ENCODE measurements at places on chromosomes 6 and 20.

- DNase-seq: no peak
Observed at GRCh38 chr6:38261626-38262025, 378.1 kb downstream of the BTBD9 start.

GRCh38 chr6:21278375-21278745 is 315.2 kb upstream of the SOX4 start:
- DNase-seq: no peak

- DNase-seq: no peak
Observed at GRCh38 chr6:124443541-124443940, 518.7 kb upstream of the RNF217 start.

DNA sequence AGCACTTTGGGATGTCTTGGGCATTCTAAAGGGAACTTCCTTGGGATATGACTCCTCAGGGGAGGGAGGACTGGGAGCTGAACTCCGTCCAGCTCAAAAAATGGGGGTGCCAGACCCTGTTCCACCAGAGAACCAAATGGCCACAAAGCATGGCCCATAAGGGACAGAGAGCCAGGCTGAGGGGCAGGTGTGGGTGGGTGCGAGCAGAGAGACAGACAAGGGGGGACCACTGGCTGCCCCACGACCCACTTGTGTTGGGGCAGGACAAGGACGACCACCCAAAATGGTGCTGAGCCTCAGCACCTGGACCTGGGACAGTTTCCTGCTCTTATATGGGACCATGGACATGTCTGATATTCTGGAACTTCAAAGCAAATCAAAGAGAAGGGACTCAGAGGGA is 148.2 kb upstream of the MLN start:
- no peak for DNase-seq

DNA sequence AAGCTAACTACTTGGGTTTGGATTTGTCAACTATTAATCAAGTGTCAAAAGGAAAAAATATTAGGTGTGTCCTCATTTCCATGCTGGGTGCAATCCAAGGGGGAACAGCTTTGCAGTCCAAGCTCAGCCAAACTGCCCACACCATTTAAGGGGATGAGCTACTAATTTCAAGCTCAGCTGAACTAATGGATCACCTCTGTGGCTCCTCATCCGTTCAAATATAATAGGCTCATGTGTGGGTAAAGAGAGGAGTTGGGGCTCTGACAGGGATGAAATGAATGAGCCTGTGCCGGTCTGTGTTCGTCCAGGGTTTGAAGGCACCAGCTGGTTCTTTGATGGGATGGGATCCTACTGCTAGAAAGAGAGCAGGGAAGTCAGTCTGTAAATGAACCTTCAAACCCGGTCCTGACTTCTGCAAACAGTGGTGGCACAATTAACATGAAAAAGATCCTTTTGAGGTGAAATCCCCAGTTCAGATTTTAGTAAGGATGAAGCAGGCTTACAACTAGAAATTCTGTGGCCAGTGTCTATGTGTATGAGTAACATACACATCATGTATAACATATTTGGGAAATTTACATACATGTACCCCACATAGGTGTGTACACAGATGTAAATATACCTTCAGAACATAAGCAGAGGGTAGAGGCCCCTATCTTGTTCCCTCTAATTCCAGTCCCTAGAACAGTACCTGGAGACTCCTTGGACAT is 41.9 kb downstream of the TTI1 start:
- no peak for DNase-seq

GRCh38 chr6:129507846-129508245 is 202.1 kb downstream of the ARHGAP18 start:
- no peak for DNase-seq

DNA sequence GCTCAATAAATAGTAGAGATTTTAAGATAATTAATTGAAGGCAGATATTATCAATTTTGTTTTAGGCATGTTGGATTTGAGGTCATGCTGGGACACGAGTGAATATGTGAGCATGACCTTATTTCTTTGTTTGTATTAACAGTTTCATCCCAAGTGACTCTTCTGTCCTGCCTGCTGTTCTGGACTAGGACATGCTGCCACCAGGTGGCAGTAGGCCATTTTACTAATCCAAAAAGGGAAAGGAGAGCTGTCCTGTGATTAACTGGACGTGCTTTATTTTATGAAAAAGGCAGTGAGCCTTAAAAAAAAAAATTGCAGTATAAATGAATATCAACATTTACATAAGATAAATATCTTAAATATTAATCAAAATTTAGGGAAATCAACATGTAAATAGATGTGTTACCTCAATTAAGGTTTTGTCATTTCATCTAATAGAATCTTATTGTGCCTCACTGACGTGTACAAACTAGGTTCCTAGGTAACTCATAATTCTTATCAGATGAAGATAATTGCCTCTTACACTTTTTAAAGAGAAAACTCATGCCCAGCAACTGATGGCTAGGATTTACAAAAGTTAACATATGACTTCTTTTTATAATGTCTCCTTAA is 49.8 kb downstream of the FRK start:
- DNase-seq: no peak

DNA sequence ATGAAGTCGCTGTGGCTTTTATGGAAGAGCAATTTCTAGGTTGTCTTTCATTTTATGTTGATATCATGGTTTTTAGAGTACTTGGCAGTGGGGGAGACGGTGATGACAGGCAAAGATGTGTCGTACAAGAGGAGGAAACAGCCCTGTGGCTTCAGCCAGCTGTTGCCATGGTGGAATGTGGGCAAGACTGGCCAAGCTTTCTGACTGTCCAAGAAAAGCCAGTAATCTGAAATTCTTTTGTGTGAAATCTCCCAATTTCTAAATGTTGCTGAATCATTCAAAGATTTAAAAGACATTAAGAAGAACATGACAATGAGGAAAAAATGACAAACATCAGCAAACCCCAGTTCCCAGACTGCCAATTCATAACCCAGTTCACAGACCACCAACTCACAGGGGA is 23.1 kb downstream of the PFDN4 start:
- DNase-seq: no peak

DNA sequence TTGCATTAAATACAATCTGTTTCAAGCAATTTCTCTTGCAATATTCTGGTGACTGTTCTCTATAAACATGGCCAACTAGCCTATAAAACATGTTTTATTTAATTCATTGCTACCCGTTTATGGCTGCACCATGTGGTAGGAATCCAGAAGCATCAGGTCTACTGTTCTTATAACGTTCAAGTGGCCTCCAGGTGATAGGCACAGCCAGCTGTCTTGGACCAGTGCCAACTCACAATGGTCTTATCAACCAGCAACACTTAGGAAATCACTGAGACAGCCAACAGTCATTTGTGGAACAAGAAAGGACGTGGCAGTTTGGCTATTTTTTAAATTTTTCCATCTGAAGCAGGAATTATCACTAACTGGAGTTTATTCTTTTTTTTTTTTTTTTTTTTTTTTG is 193.6 kb downstream of the NKAIN2 start:
- no peak for DNase-seq

Data from stimulated activated CD4-positive, alpha-beta T cell treated with anti-CD3 and anti-CD28 coated beads, TNF-alpha, amount 100 ng/mL, for 24 hours (primary cell).